ENCODE measurements at places on chromosomes 11 and 22.

- DNase-seq: no peak
These were observed 81.4 kb upstream of the CD82 start for GRCh38 chr11:44483919-44484610.

- no peak for DNase-seq
These were observed 7.1 kb downstream of the CD44 start for GRCh38 chr11:35146074-35146521.

- DNase-seq: no peak
These were observed 11.9 kb upstream of the SYTL2 start for GRCh38 chr11:85822814-85823213.

DNA sequence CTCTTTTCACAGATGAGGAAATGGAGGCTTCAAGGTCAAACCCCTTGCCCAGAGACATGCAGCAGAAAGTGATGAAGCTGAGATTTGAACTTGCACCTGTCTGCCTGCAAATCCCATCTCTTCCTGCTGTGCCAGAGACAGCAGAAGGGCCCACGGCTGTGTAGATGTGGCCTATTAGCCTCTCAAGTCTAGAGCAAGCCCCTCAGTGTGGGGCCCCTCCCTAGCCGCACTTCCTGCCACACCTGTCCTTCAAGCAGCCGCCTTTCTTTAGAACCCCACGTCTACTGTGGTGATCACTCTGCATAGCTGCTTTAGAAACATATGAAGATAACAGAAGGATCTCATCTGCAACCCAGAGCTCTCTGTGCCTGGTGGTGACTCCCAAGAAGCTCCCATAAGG, 41.2 kb upstream of the JAM3 start:
- no peak for DNase-seq

GRCh38 chr11:2271327-2272227, 1.2 kb upstream of the ASCL2 start:
- no peak for DNase-seq

- DNase-seq: no peak
These were observed 59.0 kb downstream of the THAP12 start for GRCh38 chr11:76321820-76322524.

GRCh38 chr22:38645430-38645829, 10.8 kb downstream of the FAM227A start:
- DNase-seq: no peak

- no peak for DNase-seq
These were observed 616 bp downstream of the OR10S1 start for GRCh38 chr11:123976770-123977560.

- DNase-seq: no peak
These were observed 128.8 kb downstream of the SGSM3 start for GRCh38 chr22:40499209-40499623.

DNA sequence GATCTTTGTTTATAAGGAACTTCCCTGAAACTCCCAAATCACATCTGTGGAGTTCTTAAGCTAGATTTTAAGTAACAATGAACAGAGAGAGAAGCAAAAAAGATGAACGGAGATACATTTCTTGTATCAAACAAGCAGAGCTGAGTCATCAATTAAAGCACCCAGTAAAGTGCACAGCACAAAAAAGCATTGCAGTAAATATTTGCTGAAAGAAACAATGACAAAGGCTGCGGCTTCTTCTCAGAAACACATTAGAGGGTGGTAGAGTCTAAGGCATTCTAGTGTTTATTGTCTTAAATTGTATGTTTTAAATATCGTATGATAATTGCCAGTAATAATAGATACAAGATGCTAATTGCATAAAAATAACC, 941.6 kb upstream of the CHORDC1 start:
- no peak for DNase-seq

DNA sequence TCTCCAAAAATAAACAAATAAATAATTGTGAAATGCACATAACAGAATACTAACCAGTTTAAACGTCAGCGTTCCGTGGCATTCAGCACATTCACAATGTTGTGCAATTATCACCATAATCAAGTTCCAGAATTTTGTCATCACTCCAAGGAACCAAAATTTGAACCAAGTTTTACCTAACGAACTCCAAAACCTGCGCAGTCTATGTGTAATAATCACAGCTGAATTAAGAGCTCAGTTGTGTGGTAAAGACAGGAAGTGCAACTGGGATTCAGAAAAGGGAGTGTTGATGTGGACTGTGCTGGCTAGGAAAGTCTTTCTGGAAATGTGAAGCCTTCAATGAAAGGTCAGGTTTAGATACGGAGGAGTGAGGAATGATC, 5.4 kb upstream of the MCAM start:
- DNase-seq: no peak

DNA sequence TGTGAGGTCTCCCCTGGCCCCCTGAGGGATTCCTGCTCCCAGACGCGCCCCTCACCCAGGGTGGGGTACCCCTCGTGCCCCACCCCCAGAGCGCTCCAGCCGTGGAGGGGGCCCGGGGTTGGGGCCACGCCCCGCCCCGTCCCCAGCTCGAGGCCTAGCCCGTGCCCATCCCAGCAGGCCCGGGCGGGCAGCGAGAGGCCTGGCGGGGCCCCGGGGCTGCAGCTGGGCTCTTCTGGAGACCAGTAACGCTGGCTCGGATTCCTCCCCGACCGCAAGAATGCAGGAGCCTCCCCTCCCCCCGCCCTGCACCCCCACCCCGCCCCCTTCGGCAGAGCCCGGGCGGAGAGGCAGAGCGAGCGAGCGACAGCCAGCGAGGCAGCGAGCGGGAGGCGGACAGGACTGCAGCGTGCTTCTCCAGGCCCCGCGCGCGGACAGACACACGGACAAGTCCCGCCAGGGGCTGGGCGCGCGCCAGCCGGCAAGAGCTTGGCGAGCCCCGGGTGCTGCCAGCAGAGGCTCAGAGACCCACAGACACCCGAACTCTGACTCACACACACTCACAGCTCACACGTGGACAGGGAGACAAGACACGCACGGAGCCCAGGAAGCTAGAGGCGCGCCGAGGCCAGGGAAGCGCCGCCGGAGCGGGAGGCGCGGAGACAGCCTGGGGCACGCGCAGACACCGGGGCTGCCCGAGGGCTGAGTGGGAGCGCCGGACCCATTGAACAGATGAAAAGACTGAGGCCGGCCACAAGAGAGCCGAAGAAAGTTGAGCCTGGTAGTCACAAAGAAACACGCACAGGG, 15.2 kb downstream of the BCL9L start:
- DNase-seq: peak; percentile 48

- no peak for DNase-seq
These were observed 42.7 kb downstream of the KCNJ1 start for GRCh38 chr11:128824191-128825049.

DNA sequence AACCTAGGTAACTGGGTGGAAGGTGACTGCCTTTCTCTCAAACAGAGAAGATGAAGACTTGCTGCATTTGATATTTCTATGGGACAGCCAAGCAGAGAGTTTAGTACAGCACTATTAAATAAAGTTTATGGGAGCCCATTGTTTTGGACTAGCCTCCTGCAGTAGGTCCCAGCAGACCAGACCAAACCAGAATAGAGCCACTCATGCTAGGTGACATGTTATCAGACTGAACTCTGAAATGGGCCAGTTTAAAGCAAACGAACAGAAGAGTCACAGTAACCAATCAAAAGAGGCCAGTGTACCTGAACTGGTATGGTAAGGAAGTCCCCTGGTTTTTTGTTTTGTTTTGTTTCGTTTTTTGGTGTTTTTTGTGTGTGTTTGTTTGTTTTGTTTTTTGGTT, 7.9 kb upstream of the MPZL2 start:
- DNase-seq: no peak

DNA sequence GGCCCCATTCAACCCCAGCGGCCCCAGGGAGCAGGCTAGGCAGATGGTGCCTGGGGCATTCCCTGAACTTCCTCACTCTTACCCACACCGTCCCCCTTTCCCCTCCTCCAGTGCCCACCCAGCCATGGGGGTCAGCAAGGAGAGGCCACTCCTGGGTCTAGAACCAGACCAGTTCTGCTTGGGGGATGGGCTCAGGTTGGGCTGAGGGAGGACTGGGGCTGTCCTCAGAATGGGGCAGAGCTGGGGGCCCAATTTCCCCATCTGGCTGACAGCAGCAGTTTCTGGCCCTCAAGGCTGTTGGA, 12.4 kb downstream of the SCYL1 start:
- no peak for DNase-seq

DNA sequence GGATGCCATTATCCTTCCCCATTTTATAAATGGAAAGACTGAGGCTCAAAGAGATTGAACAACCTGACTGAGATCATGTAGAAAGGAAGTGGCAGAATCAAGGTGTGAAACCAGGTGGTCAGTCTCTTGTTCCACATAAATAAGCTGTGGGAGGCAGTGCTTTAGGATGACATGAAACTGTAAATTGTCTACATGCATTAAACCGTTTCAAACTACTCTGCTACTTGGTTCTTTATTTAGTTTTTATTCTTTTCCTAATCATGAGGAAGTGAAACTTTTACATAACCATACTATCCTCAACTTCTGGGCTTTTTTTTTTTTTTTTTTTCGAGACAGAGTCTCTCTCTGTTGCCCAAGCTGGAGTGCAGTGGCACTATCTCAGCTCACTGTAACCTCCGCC, 34.9 kb downstream of the CADM1 start:
- DNase-seq: no peak

DNA sequence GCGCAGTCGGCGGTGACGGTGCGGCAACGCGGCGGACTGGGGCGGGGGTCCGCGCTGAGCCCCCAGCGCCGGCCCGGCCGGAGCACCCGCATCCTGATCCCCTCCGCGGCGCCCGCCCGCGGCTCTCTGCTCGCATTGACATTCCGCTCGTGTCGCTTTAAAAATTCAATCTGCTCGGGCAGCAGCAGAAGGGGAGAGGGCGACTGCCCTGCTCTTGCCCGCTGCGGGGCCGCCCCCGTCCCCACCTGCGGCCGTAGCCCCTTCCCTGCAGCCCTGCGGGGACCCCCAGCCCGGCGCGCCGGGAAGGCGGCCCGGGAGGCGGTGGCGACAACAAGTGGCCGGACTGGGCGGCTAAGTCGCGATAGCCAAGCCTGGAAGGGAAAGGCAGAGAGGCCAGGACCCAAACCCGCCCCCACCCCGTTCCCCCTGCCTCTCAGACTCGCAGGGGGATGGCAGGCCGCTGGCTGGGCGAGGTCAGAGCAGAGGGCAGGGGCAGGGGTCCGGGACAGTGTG, 1.1 kb downstream of the CABP7 start:
- DNase-seq: no peak

- DNase-seq: no peak
These were observed 248.3 kb upstream of the NARS2 start for GRCh38 chr11:78822931-78823423.

DNA sequence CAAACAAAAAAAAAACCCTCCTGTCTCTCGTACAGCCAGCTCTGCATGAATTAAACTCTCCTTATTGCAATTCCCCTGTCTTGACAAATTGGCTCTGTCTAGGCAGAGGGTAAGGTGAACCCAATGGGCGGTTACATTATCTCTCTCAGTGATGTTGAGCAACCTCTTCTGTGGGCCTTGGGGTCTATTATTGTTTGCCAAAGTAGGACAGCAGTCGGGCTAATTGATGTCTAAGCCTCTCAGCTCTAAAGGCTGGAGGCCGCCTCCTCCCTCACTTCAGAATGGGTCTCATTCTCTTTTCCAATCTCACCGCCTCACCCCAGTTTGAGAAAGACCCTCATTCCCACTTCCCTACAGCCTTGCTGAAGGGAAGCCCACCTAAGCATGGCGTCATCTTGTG, 1.3 kb upstream of the SLC25A45 start:
- no peak for DNase-seq

GRCh38 chr11:33256031-33256812, 959 bp upstream of the HIPK3 start:
- DNase-seq: no peak

DNA sequence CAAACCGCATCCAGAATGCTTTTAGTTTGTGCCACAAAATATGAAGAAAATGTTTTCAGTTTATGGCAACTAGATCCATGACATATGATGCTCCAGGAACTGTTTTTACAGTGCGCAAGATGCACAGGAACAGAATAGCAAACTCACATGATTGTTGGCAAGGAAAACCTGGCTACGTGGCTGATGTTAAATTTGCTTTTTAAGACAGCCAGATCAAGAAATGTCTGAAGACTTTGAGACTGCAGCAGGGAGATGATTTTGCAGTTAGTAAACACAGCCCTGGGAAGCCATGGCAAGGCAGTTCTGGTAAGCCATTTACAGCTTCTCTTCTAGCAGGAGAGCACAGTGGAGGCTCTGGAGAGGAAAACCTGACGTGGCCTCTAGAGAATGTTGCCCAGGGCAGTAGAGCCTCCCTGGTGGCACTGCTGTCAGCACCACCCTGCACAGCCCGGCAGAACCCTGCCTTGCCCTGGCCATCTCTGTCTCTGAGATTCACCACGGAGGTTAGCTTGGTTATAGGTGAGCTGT, 69.8 kb upstream of the TNRC6B start:
- DNase-seq: no peak

DNA sequence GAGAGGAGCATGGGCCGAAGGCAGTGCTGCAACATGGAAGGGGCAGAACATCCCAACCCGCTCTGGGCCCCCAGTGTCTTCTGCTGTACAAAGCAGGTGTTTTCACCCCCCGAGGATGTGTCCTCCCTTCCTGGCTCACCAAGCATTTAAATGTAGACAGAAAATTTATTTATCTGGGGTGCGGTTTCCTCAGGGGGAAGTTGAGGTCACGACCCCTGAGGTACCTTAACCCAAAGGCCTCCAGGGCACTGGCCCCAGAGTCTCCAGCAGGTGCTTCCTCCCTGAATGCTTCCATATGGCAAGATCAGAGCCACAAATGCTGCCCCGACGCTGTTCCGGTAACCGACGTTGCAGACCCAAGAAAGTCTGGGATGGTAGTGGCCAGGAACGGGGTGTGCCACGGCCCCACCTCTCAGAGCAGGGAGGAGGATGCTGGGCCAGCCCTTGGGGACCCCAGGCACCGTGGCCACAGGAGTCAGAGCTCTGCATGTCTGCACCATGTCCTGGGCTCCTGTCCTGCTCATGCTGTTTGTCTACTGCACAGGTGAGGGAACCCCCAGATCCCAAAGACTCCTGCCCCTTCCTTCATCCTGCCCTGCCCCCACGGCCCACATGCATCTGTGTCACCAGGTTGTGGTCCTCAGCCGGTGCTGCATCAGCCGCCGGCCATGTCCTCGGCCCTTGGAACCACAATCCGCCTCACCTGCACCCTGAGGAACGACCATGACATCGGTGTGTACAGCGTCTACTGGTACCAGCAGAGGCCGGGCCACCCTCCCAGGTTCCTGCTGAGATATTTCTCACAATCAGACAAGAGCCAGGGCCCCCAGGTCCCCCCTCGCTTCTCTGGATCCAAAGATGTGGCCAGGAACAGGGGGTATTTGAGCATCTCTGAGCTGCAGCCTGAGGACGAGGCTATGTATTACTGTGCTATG, at the start of gene VPREB1:
TSS of gene VPREB1 (plus strand) at position 471 of the 935 bp plus-strand sequence. CDS start at position 499, 28 bp downstream.
- no peak for DNase-seq

GRCh38 chr11:106275151-106275550, 197.7 kb downstream of the AASDHPPT start:
- DNase-seq: no peak

GRCh38 chr11:6654281-6655019, 1.2 kb downstream of the DCHS1 start:
- DNase-seq: no peak

DNA sequence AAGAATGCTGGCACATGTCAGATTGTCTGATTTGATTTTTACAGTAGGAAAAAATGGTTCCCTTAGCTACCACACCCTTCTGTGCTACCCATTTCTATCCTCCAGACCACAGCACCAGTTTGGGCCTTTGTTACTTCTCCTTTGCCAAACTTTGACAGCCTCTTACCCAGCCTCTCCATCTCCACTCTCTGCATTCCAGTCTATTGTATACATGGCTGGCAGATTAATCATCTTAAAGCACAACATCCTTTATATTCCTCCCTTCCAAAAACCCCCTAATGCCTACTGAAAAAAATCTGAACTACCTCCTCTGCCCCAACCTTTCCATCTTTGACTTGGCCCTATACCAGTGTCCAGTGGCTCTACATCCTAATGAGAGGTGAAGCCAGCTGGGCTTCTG, 10.8 kb upstream of the PANX1 start:
- DNase-seq: no peak

Data from nucleus accumbens (tissue), 56 donors.